Stimulated activated CD8-positive, alpha-beta memory T cell treated with anti-CD3 and anti-CD28 coated beads, Interleukin-4, amount 100 ng/mL, for 24 hours (primary cell): ENCODE measurements at places on chromosomes 7 and 10.

- DNase-seq, result no peak
These were observed 1.1 kb downstream of the NKX1-2 start for GRCh38 chr10:124448696-124449169.

- no peak for DNase-seq
These were observed 134.9 kb downstream of the LSMEM1 start for GRCh38 chr7:112615701-112616100.

GRCh38 chr7:107069457-107069856 is 25.0 kb downstream of the PRKAR2B start:
- no peak for DNase-seq

- no peak for DNase-seq
These were observed 35.0 kb upstream of the ACSL5 start for GRCh38 chr10:112338957-112339356.

- DNase-seq, result no peak
These were observed 452 bp downstream of the SAMD9 start for GRCh38 chr7:93117327-93117726.

DNA sequence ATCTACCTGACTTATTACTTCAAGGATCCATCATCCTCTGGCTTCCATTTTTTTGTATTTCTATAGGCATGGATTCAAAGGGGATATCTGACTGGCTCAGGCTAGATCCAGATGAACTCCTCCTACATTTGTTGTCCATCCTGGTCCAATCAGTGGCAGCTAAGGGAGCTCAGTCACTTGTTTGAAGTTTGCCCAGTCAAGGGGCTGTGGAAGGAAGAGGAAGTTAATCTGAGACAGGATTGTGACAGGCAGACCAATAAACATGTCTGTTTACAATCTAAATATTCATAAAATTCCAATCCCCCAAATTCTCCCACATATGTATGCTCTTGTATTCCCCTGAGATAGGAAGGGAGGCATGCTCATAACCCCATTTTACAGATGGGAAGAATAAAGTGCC is 48.7 kb downstream of the CAV1 start:
- DNase-seq, result no peak

- no peak for DNase-seq
These were observed 40.7 kb downstream of the ARL4A start for GRCh38 chr7:12728192-12728538.

DNA sequence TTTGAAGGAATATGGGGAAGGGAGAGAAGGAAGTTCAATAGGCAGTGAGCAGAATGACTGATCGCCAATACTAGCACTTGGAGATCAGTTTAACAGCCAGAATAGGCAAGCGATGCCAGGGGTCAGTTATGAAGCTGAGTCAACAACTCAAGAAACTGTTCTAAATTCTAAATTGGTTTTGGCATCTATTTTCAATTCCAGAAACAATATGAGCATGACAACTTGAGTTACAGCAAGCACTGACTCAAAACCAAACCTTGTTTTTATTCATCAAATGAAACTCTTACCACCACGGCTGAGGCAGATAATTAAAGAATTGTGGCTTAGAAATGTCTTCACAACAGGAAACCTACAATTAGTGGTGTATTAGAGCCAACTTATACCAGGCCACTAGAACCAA is 180.5 kb upstream of the ASAH2 start:
- DNase-seq, result no peak

DNA sequence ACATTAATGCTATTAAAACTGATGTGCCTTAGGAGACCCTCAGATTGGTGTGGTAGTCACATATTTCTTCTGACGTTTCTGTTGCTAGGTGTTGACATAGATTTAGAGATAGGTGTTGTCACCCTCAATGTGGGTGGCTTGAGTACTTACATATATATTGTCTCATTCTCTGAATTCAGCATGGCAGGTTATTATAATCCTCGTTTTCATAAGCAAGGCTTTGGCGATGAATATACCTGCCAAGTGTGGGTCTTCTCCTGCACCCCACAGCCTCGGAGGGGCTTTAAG is 7.0 kb downstream of the FBH1 start:
- no peak for DNase-seq

GRCh38 chr7:82247814-82248433 is 195.7 kb downstream of the CACNA2D1 start:
- no peak for DNase-seq

- DNase-seq, result no peak
These were observed 38.4 kb downstream of the FAM13C start for GRCh38 chr10:59323831-59324401.

- no peak for DNase-seq
These were observed 28.5 kb downstream of the PPP2R2D start for GRCh38 chr10:131929122-131929845.

- no peak for DNase-seq
These were observed 127.6 kb downstream of the NEBL start for GRCh38 chr10:20769481-20769880.

GRCh38 chr7:150390205-150390604 is 11.1 kb downstream of the ZNF775 start:
- no peak for DNase-seq

DNA sequence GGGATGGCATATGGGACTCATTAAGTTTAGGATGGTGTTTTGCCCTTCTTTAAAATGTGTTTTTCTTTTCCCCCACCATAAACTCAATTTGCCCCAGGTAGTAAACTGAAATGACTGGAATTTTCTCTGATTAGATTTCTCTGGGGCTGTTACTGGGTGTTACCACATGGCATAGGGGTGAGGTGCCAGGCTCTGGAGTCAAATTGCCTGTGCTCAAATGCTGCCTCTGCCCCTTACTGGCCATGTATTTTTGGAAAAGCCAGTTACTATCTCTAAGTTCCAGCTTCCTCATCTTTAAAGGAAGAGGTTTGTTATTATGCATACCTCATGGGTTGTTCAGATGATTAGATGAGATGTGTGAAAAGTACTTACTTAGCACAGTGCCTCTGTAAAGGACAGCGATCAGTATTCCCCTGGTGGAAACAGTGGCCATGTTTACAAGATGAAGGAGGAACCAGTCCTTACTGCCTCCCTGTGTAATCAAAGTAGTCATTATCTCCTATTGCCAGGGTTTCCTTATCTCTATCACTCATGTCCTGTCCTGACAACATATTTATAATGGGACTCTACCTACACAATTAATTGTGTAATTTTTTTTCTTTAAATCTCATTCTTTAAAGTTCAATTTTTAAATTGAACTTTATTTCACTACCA is 352.0 kb downstream of the KCNMA1 start:
- no peak for DNase-seq

DNA sequence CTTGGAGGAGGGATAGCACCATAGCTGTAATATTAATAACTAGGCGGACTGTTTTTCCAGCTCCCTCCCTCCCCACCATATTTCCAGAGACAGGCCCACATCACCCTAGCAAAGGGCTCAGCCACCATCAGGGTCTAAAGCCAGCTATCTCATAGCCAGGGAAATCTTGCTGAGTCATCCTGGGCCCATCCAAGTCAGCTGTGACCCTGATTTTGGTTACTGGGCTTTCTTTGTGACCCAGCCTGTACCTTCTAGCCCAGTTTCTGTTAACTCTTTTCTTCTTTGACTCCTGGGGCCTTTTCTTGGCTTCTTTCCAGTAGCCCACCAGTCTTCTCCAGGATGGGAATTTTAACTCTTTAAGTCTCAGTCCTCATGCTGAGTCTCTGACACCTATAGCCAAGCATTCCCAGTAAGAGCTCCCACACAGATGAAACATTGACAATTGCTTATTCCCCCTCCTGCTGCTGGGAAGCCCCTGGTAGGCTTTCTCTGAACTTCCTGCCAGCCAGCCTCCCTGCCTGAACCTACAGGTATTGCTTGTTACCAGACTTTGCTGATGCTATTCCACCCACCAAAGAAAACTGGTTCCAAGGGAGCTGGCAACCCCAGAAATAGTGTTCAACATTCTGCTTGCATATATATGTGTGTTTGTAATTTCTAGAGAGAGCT is 34.8 kb upstream of the ADO start:
- DNase-seq, result no peak

- DNase-seq, result no peak
These were observed 236.3 kb downstream of the BAMBI start for GRCh38 chr10:28913436-28914237.

DNA sequence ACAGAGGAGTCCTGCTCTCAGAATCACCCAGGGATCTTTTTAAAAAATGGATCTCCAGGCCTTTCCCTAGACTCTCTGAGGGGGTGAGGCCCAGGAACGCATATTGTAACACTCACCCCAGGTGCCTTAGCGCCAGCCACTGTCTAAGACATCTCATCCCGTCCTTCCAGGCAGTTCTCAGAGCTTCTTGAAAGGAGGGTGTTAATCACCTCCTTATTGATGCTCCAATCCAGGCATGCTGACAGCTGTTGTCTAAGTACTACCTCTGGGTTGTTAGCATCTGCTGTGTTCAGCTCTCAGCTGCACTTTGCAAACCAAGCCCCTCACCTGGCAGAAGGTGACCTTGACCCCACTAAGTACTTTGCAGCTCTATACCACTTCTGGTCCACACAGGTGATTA is 36.0 kb downstream of the KIAA1549 start:
- DNase-seq, result no peak

DNA sequence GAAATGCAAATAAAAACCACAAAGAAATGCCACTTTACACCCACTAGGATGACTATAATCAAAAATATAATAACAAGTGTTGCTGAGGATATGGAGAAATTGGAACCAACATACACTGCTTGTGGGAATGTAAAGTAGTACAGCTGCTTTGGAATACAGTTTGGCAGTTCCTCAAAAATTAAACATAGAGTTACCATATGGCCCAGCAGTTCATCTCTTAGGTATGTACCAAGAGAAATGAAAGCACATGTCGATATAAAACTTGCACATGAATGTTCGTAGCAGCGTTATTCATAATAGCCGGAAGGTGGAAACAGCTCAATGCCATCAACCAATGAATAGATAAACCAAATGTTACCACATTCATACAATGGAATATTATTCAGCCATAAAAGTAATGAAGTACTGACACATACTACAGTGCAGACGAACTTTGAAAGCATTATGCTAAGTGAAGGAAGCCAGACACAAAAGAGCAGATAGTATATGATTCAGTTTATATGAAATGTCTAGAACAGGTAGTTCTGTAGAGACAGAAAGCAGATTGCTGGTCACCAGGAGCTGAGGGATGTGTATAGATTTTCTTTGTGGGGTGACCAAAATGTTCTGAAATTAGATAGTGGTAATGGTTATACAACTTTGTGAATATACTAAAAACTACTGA is 12.4 kb downstream of the BCAP29 start:
- no peak for DNase-seq

DNA sequence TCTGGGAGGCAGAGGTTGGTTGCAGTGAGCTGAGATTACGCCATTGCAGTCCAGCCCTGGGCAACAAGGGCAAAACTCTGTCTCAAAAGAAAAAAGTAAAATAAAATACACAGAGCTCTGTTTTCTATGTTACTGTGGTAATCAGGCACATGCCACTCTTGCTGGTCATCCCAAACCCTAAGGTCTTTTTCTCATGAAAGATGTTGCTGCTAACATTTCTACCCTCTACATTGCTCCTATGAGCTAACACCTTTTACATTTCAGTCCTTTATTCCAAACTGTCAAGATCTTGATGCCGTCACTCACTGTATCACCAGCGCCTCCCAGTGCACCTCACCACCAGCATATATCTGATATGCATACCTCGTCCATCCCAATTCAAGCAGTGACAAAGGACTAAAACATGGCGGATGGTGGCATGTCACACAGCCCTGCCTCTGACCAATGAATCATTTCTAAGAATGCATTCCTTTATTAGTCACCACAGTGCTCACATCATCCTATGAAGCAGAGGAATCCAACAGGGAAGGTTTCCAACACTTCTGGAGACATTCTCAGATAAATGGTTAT is 4.3 kb downstream of the DAGLB start:
- DNase-seq, result no peak

- DNase-seq, result no peak
These were observed 9.6 kb upstream of the SRGN start for GRCh38 chr10:69078311-69078710.

- DNase-seq, result no peak
These were observed 29.7 kb upstream of the GTF2I start for GRCh38 chr7:74627661-74628411.

DNA sequence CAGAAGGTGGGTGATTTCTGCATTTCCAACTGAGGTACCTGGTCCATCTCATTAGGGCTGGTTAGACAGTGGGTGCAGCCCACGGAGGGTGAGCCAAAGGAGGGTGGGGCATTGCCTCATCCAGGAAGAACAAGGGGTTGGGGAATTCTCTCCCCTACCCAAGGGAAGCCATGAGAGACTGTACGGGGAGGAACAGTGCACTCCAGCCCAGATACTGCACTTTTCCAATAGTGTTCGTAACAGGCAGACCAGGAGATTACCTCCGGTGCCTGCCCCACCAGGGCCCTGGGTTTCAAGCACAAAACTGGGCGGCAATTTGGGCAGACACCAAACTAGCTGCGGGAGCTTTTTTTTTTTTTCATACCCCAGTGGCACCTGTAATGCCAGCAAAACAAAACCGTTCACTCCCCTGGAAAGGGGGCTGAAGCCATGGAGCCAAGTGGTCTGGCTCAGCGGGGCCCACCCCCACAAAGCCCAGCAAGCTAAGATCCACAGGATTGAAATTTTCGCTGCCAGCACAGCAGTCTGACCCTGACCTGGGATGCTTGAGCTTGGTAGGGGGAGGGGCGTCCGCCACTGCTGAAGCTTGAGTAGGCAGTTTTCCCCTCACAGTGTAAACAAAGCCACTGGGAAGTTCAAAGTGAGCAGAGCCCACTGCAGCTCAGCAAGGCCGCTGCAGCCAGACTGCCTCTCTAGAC is 31.2 kb downstream of the ARMC10 start:
- no peak for DNase-seq

DNA sequence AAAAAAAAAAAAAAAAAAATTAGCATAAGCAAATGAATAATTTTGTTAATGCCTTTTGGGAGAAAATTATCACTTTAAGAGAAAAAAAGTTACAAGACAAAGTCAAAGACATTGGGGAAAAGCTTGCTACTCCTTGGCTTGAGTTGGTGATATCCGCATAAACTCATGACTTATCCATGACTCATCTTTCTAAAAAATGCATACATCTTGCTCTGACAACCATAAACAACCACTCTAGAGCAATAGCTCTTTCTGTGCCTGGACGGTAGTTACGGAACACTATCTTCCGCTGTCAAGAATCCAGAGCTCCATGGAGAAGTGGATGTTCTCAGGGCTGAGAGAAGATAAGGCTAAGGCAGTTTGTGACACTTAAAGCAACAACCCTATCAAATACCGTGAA is 281.1 kb upstream of the PFKP start:
- no peak for DNase-seq

DNA sequence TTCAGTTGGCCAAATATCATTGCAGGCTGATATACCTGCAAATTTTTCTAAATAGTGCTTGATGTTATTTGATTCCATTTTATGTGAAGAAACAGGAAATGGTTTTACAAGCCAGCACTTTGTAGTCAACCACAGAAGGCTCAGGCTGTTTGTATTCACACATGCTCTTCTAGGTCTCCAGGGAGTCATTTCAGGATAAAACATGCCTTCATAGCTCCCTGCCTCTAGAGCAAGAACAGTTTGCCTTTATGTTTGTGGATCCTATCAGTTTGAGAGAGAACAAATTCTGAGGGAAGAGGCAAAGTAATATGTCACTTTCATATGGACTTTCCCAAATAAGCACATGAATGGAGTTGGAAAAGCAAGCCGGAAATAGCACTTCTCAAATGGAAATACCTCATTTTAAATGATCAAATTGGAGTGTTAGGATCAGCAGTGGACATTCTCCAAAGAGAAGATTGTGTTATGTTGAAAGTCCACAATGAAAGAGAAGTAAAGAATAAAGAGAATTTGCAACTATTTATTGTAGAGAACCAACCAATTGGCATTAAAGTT is 277.6 kb downstream of the KCND2 start:
- no peak for DNase-seq

GRCh38 chr7:93310346-93310745 is 78.2 kb downstream of the VPS50 start:
- no peak for DNase-seq

- DNase-seq, result no peak
These were observed 474.7 kb upstream of the SEMA3A start for GRCh38 chr7:84669177-84669732.
